ENCODE measurements at places on chromosomes 13 and 19. TPM values are rescaled to one million over a fixed set of nuclear protein-coding genes. Genes with fewer than 3 reads are reported as not detected.

LYL1 gene
- 1.8 TPM for total RNA-seq

- no peak for DNase-seq
- no peaks in the 10 kb centered on the region for H3K27me3 ChIP-seq
- no peak overlapping the region for H3K4me3 ChIP-seq
- no peak overlapping the region for H3K27ac ChIP-seq
- H3K36me3 ChIP-seq: peaks cover 2% of the 10 kb centered on the region
Measured at GRCh38 chr13:97282705-97283104, 60.6 kb downstream of the MBNL2 start.

- no peaks in the 10 kb centered on the region for H3K36me3 ChIP-seq
- H3K4me1 ChIP-seq: peaks cover 23% of the 10 kb centered on the region
- DNase-seq: no peak
- no peak overlapping the region for H3K4me3 ChIP-seq
- H3K27me3 ChIP-seq: peaks cover 78% of the 10 kb centered on the region
Measured at GRCh38 chr13:99959127-99959539, 12.4 kb downstream of the ZIC5 start.

DNA sequence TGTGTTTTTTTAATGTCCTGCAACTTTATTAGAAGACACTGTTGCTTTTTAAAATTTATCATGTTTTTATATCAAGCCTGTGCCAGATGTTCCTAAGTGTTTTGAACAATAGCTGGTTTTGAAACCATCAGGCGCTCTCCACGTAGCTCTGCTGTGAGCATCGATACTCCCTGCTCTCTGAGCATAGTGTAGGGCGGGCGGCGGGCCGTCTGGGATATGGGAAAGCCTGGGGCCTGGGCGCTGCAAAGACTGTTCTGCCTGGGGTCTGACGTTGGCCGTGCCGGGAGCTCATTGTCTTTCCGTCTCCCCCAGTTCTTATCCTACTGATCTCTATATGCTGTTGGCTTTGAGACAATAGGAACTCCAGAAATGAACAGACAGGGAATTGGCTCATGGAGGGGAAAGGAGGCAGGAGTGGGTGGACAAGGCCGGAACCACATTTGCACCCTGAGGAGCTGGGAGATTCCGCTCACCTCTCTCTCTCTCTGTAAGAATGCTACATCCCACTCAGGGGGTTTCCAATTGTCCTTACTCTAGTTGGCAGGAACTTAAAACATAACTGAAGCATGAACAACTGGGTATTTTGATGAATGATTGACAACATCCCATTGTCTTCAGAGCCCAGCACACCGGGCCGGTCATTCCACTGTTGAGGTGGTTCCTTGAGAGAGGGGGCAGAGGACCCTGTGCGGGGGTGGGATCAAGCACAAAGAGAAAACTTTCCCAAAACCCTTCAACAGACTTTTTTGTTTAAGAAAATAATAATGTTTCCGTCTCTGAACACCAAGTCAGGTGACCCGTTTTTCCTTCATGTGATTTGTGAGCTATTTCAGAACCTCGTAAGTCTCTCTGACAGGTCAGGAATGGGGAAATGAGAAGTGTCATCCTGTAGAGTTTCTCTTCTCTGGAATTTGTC lies 64.7 kb downstream of the COL4A2 start:
- H3K4me1 ChIP-seq: no peaks in the 10 kb centered on the region
- DNase-seq: no peak
- H3K27ac ChIP-seq: no peak overlapping the region

GRCh38 chr19:16458391-16459341 lies 13.1 kb downstream of the EPS15L1 start:
- no peaks in the 10 kb centered on the region for H3K27me3 ChIP-seq
- no peak overlapping the region for H3K27ac ChIP-seq
- H3K4me3 ChIP-seq: no peak overlapping the region
- H3K4me1 ChIP-seq: peaks cover 50% of the 10 kb centered on the region
- H3K36me3 ChIP-seq: no peaks in the 10 kb centered on the region

OLFM2 gene
- total RNA-seq: 1.0 TPM

ANGPTL8 gene
- total RNA-seq: not detected

DNA sequence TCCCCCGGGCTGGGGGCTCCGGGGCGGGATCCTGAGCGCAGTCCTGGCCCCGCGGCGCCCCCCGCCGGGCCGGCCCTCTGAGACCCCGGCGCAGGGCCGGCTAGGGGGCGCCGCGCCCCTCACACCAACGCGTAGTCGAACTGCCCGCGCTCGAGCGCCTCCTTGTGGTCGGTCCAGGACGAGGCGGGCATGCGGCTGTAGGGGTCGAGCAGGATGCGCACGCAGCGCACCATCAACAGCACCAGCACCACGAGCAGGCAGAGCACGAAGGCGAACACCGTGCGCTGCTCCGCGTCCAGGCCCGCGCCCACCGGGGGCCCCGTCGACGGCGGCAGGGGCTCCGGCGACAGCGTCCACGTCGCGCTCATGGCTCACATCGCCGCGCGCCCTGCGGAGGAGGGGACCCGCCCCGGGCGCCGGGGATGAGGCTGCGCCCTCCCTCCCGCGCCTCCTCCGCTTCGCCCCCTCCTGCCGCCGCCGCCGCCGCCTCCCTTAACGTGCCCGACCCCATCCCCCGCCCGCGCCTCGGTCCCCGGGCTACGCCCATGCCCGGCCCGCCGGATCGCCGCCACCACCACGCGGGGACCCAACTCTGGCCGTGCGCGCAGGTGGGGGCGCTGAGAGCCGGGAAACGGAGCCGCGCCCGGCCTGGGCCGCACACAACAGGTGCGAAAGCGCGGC lies 624 bp downstream of the CTXN1 start:
- no peaks in the 10 kb centered on the region for H3K27me3 ChIP-seq
- peak; percentile 76 for DNase-seq
- H3K27ac ChIP-seq: no peak overlapping the region
- H3K36me3 ChIP-seq: peaks cover 1% of the 10 kb centered on the region

- H3K4me3 ChIP-seq: no peak overlapping the region
- no peaks in the 10 kb centered on the region for H3K27me3 ChIP-seq
- DNase-seq: no peak
- H3K4me1 ChIP-seq: no peaks in the 10 kb centered on the region
- H3K27ac ChIP-seq: no peak overlapping the region
Measured at GRCh38 chr13:31887286-31887685, 144.3 kb upstream of the FRY start.

LCP1 gene
- total RNA-seq: 1,043 TPM

CCNE1 gene
- total RNA-seq: 31.2 TPM

KIR3DL2 gene
- total RNA-seq: not detected

DNA sequence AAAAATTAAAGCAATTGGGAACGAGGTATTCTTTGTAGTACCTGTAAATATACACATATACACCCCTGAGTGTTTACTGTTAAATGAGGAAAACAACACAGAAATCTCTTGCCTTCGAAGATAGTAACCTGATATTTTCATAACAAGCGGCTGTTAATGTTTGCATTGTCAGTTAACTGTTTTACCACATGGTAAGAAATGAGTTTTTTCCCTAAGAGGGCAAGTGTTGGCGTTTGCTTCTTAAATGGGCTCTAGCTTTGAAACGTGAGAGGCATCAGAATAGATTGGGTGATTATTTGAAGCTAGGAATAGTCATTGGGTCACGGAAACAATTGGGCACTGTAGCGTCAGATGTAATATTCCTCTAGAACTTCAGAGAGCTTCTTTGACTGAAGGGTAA lies 22.0 kb upstream of the UPF3A start:
- H3K36me3 ChIP-seq: peaks cover 46% of the 10 kb centered on the region
- DNase-seq: no peak

DNA sequence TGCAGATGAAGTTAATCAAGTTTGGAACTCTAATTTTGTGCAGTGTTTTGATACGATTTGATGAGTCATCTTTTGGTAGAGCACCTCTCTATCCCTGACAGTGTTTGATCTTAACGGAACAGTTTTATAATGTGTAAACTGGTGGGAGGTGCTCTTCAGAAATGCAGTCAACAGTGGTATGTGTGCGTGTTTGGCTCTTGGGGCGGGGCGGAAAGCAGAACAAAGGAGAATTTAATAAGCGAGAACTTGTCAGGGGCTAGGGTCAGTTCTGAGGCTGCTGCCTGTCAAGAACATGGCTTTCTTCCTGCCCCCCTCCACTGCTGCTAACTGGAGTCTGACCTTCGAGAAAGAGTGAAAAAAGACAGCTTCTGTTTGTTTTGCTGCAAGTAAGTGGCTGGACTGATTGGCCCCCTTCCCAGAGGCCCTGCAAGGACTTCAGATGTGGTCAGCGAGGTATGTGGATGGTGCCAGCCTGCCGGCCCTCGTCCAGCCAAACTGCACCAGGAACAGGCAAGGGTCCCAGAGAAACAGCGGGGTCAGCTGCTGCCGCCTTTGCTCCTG lies 40.8 kb downstream of the BBC3 start:
- peaks cover 73% of the 10 kb centered on the region for H3K4me1 ChIP-seq
- no peaks in the 10 kb centered on the region for H3K27me3 ChIP-seq
- DNase-seq: peak; percentile 87
- peak overlapping the region; percentile 76 for H3K27ac ChIP-seq

ITGBL1 gene
- total RNA-seq: not detected

TINCR gene
- total RNA-seq: 0.83 TPM

- peak; percentile 69 for DNase-seq
- H3K36me3 ChIP-seq: peaks cover 23% of the 10 kb centered on the region
- H3K4me3 ChIP-seq: no peak overlapping the region
- H3K27me3 ChIP-seq: no peaks in the 10 kb centered on the region
- no peaks in the 10 kb centered on the region for H3K4me1 ChIP-seq
Measured at GRCh38 chr19:12872941-12873890, 8.0 kb downstream of the DNASE2 start.

- DNase-seq: peak; percentile 47
- no peaks in the 10 kb centered on the region for H3K36me3 ChIP-seq
- H3K27me3 ChIP-seq: peaks cover 47% of the 10 kb centered on the region
- H3K4me3 ChIP-seq: no peak overlapping the region
- H3K27ac ChIP-seq: no peak overlapping the region
- H3K4me1 ChIP-seq: peaks cover 12% of the 10 kb centered on the region
Measured at GRCh38 chr19:4583961-4584669, 24.6 kb upstream of the SEMA6B start.

GRCh38 chr19:35915443-35915842 lies 7.3 kb upstream of the TYROBP start:
- DNase-seq: no peak
- no peaks in the 10 kb centered on the region for H3K27me3 ChIP-seq
- no peak overlapping the region for H3K4me3 ChIP-seq
- H3K27ac ChIP-seq: no peak overlapping the region

DNA sequence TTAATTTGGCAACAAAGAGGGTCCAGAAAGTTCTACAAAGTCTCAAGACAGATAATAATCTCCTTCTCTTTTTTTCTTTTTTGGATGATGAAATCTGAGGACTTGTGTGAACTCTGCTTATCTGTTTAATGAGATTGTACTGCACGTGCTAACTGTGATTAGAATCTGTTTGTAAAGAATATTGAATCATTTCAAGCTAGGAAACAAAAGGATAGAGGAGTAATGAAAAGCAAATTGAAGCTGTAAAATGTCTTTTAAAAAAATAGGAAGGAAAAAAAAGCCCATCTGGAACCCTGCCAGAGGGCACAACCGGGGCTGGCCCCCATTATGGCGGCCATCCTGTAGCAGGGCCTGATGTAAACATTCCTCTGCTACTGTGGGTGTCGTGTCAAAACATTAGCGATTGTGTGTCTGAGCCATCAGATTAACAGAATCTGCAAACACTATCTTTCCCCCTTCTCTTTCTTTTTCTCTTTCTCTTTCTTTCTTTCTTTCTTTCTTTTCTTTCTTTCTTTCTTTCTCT lies 83.0 kb downstream of the FLT1 start:
- H3K4me1 ChIP-seq: peaks cover 19% of the 10 kb centered on the region
- H3K27me3 ChIP-seq: peaks cover 2% of the 10 kb centered on the region
- no peak for DNase-seq
- H3K27ac ChIP-seq: no peak overlapping the region
- H3K36me3 ChIP-seq: peaks cover 4% of the 10 kb centered on the region
- no peak overlapping the region for H3K4me3 ChIP-seq

GRCh38 chr19:6616011-6616410 lies 25.1 kb upstream of the CD70 start:
- no peak overlapping the region for H3K4me3 ChIP-seq
- peaks cover 15% of the 10 kb centered on the region for H3K4me1 ChIP-seq
- H3K27ac ChIP-seq: no peak overlapping the region
- H3K36me3 ChIP-seq: no peaks in the 10 kb centered on the region
- peak; percentile 32 for DNase-seq

ZSCAN22 gene
- 1.2 TPM for total RNA-seq

DNA sequence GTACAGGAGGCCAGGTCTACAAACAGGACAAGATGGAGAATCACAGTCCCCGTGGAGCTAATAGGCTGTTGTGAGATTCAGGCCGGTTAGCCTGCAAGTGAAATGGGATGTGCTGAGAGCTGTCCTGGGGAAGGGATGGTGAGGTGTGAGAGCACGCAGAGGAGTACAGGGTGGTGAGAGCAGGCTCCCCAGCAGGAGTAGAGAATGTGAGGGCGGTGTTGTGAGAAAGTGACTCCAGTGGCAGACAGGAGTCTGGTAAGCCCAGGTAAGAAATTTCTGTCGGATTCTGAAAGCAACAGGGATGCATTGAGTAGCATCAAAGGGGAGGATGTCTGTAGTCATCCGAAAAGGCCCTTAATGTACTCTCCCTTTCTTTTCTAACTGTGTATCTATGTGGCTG lies 50.7 kb upstream of the GPR183 start:
- H3K36me3 ChIP-seq: peaks cover 36% of the 10 kb centered on the region
- DNase-seq: peak; percentile 64
- H3K4me3 ChIP-seq: peak overlapping the region; percentile 30
- peak overlapping the region; percentile 93 for H3K27ac ChIP-seq
- H3K4me1 ChIP-seq: peaks cover 94% of the 10 kb centered on the region

DNA sequence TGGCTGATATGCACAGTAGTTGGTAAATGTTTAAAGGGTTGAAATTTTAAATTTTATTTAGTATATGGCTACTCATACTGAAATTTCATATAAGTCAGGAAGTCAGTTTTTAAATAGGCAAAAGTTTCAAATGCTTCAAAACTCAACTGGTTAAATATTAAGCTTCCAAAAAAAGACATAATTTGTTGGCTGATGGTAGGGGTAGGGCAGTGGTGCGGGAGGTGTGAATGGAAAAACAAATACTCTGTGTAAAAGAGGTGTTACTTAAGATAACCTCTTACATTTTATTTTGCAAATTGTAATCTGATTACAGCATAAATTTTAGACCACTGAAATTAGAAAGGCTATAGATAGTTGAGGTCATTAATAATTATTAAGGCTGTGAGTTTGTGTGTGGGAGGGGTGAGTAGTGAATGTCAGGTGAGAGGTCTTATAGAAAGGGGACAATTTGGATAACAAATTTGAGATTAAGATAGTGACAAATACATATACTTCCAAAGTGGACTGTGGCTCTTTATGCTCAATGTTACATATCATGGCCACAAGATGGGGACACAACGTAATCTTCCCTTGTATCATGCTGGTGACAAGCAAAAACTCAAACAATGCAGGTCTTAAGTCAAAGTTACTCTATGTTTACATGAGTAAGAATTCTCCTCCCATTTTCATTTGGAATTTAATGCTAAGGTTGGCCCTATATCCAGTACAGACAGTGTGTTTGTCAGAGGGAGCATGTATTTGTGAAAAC lies 36.6 kb upstream of the OXGR1 start:
- no peaks in the 10 kb centered on the region for H3K4me1 ChIP-seq
- peaks cover 13% of the 10 kb centered on the region for H3K27me3 ChIP-seq
- H3K36me3 ChIP-seq: no peaks in the 10 kb centered on the region
- no peak for DNase-seq

Data from activated naive CD4-positive, alpha-beta T cell treated with anti-CD3 and anti-CD28 coated beads for 36 hours (primary cell).